Fibroblast of skin of right biceps (primary cell): ENCODE measurements at places on chromosomes 2 and 18.

GRCh38 chr2:150178591-150178990 is 308.9 kb downstream of the RND3 start:
- DNase-seq = no peak

DNA sequence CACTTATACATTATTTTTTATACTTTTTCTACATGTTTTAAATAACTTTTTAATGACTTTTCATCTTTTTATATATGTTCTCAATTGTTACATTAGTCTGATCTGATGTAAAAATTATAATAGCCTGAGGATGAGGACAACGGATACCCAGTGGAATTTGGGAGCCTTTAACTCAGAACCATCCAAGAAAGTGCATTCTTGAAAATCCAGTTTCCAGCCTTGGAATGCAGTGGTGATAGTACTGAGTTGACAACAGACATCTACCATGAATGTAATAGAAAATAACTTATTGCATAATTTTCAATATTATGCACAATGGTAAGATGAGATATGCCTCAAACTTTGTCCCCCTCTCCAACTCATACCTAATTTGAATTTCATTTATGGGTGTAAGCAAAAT is 120.7 kb upstream of the ZC3H15 start:
- DNase-seq = peak; percentile 30

DNA sequence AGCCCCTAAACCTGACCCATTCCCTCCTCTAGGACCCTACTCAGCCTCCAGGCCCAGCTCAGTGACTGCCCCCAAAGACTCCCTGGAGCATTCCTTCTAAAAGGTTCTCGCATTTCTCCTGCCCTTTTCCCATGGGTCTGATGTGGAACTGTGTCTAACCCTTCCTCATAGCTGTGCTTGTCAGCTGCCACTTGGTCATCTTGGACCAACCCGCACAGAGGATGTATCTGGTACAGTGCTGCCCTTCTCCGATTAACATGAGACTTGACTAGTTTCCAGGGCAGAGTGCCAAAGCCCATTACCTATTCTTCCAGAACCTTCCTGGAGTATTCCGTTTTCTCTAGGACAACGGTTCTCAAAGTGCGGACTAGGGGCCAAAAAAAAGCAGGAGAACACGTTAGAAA is 518 bp upstream of the NFU1 start:
- no peak for DNase-seq

DNA sequence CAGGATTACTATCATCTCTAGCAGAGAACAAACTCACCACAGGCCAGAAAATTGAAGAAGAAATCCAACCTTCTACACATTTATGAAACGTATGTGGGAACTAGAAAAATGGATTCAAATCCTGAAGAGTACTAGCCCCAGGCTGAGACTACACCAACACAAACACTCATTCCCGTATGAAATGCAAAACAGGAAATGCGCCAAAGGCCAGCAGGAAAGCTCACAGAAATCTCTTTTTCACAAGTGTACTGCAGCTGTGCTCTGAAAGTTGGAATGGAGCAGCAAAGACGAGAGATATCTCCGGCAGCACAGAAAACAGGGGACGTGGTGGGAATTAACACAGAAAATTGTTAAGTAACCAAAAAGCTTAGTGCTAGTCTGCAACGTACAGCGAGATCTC is 913.5 kb downstream of the TDRD15 start:
- peak; percentile 4 for DNase-seq

DNA sequence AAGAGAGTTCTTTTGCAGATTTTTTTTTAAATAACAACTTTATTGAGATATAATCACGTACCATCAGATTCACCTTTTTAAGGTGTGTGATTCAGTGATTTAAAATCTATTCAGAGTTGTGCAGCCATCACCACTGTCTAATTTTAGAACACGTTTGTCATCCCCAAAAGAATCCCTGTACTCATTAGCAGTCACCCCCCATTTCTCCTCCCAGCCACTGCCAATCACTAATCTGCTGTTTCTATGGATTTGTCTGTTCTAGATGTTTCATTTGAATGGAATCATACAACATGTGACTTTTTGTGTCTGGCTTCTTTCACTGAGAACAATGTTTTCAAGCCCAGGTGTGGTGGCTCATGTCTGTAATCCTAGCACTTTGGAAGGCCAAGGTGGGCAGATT is 55.4 kb upstream of the RAPH1 start:
- peak; percentile 6 for DNase-seq

GRCh38 chr2:134306521-134306920 is 52.6 kb downstream of the MGAT5 start:
- DNase-seq = no peak

- DNase-seq = peak; percentile 35
Observed at GRCh38 chr2:177759443-177759842, 313.1 kb downstream of the PDE11A start.

DNA sequence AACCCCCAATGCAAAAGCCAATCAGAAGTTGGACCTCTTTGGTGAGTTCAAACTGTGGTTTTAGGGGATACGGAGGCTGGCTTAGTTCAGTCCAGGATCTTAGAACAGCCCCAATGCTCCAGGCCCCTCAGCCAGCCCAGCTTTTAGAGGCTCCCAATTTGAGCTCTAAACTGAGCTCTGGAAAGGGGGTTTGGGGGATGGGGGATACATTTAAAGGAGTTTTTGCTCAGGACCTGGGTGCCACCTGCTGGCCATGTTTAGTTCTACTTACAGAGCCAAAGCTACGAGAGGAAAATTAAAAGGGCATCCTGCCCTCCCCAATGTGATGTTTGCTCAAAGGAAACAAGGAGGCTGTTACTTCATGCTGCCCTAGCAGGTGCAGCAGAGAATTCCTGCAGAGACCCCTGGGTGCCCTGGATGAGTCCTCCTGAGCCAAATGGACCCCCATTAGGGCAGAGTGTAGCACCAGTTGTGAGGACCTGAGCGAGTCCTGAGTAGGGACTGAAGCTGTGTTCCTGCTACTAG is 15.9 kb upstream of the TMEM214 start:
- peak; percentile 73 for DNase-seq

- DNase-seq = peak; percentile 61
Observed at GRCh38 chr2:105812180-105813044, 67.7 kb downstream of the NCK2 start.

DNA sequence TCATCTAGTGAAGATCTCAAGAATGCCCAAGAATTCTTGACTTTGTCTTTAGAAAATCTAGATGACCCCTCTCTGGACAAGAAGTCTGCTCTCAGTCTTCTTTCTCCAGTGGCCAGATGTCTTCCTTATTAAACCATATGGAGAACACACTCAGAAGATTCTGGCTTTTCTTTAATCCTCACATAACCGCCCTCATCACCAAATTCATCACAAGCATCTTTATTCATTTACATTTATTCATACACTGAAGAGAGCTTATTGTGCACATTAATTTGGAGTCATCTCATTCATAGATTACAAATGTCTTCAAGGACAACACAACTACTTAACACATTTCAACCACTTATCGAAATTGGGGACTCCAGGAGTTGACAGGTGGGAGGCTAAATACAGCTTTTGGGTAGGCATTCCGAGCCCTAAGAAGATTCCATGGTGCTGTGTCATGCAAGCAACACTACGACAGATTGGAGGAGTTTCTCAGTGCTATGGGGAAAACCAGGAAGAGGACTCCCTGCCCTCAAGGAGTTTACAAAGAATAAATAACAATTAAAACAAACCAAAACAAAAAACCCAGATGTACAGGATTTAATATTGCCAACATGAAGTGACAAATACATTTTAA is 64.8 kb upstream of the LCLAT1 start:
- no peak for DNase-seq

GRCh38 chr2:215817046-215817445 is 196.3 kb downstream of the MREG start:
- no peak for DNase-seq

- no peak for DNase-seq
Observed at GRCh38 chr2:207399301-207399700, 130.5 kb upstream of the CREB1 start.

GRCh38 chr2:73020657-73021370 is 50.7 kb downstream of the SFXN5 start:
- peak; percentile 83 for DNase-seq

DNA sequence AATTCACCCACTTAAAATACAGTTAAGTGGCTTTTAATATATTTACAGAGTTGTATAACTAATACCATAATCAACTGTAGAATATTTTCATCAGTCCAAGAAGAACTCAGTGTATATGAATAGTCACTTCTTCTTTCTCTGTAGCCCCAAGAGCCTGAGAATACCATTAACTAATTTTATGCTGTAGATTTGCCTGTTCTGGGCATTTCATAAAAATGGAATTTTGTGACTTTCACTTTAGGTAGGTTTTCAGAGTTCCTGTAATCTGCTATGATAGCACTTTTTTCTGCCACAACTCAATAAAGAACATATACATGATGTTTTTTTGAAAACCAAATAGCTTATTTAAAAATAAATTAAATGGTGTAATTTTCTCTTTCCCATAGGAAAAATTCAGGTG is 57.6 kb downstream of the CCDC102B start:
- no peak for DNase-seq

- DNase-seq = peak; percentile 70
Observed at GRCh38 chr18:9869715-9870430, 15.9 kb upstream of the TXNDC2 start.

GRCh38 chr2:54613386-54613785 is 110.1 kb upstream of the EML6 start:
- DNase-seq = no peak

DNA sequence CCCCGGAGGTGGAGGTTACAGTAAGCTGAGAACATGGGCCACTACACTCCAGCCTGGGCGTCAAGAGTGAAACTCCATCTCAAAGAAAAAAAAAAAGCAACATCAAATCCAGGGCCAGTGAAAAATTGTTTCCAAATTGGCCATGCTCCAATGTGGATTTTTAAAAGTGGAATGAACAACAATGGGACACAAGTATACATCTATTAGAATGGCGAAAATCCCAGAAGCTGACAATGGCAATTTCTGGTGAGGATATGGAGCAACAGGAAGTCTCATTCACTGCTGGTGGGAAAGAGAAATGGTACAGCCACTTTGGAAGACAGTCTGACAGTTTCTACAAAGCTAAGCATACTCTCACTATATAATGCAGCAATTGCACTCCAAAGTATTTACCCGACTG is 161.4 kb downstream of the UXS1 start:
- no peak for DNase-seq

GRCh38 chr2:241546771-241547498 is 11.6 kb upstream of the BOK start:
- DNase-seq = peak; percentile 98

GRCh38 chr2:3171564-3172264 is 205.9 kb downstream of the EIPR1 start:
- DNase-seq = no peak

DNA sequence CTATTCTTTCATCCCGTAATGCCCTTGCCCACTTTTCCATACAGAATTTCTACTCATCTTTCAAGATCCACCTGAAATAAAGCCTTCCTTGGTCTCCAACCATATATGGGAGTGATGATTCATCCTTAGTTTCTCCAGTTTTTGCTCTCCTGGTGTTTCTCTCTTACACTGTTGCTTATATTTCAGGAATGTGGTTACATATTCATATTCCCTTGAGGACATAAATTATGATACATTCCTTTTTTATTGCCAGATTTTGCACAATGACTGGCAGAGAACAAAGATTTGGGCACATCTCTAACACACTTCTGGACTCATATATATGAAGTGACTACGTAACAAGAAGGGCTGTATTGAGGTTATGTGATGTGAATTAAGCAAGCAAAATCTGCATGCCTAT is 1573.4 kb upstream of the NXPH2 start:
- peak; percentile 88 for DNase-seq

- DNase-seq = no peak
Observed at GRCh38 chr2:115129536-115129935, 687.1 kb downstream of the DPP10 start.

GRCh38 chr2:160337728-160338127 is 137.7 kb upstream of the ITGB6 start:
- no peak for DNase-seq

GRCh38 chr2:96847586-96847985 is 3.8 kb upstream of the ANKRD23 start:
- no peak for DNase-seq

DNA sequence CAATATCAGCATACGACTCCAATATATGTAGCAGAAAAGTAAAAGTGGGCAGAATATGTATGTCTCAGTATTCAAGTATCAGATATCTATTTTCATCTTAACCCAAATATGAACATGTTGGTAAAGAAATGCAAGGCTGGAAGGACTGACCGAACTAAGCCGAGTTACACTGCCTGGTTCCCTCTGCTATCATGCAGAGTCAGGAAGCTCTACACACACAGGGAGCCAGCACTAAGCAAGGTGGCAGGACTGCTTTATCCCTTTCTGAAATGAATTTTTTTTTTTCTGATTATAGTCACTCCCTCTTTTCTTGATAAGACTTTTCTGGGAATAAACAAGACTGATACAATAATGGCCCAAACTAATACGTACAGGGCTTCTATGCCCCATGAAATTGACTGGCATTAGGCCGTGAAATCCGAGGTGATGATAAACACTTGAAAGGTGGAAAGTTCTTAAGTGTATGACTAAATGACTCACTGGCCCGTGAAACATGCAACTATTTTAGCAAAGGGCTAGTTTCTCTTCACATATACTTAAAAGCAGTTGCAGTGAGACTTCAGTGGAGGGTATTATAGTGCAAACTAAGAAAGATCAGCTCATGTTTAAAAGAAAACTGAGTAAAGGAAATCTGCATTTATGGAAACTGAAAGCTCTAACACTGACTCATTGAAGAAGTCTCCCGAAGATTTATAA is 14.9 kb downstream of the DPP4 start:
- no peak for DNase-seq

GRCh38 chr2:226691255-226691654 is 108.4 kb downstream of the IRS1 start:
- no peak for DNase-seq

DNA sequence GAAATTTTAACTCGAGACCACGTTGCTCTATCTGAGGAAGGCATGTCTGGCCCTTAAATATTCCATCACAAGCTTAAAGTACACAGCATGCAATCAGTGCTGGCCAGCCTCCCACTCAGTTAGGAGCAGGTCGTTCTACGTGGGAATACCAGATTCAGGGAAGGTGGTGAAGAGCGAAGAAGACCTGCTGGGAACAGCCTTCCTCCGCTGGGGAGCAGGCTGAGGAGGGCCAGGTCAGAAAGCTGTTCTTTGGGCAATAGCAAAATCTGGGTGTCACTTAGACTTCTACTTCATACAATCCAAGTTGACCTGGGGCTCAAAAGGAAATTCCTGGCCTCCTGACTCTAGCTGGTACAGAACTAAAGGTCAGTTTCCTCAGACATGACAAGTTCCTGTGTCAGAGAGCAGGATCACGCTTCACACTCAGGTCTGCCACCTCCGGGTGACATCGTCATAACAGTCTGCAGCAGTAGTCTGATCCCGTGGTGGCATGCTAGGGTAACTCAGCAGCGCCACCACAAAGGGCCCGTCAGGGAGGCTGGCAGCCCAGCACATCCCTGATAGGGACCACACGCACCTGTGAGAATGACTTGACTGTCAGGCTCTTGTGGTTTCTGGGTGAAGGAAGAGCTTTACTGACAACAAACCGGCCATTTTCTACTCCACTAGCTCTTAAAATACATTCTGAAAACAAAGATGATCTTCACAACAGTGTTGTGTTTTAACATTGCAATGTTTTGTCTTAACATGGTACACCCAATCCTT is 35.2 kb upstream of the NAPG start:
- no peak for DNase-seq
